ENCODE measurements at places on chromosomes 16 and 17.

DNA sequence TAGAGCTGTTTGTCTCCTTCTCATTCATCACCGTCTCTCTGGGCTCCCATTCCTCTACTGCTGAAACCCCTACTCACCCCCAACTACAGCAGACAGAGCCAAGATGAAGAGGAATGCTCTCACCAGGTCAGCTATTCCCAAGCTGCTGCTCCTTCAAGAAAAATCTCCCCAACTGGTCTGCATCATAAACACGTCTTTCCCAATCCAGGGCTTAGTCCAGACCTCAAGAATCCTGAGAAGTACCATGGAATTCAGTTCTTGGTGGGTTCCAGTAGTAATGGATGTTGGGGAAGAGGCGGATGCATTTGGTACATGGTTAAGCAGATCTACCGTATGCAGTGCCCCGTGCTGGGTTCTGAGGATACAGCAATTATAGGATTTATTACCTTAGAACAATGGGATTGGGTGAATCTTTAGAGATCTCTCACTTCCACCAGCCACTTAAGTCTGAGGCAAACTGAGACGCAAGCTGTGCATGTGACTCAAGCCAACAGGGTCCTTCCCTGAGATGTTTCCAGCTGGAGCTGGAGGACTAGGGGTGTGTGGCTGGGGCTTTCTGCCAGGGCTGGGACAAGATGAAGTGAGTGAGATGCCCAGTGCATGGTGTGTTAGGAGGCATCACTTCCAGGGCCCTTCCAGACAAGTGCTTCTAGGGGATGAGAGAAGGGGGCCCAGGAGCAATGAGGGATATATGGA, 232.7 kb upstream of the CDH5 start:
- no peak for DNase-seq

GRCh38 chr16:89360760-89361435, 129.5 kb downstream of the ANKRD11 start:
- DNase-seq, result no peak

DNA sequence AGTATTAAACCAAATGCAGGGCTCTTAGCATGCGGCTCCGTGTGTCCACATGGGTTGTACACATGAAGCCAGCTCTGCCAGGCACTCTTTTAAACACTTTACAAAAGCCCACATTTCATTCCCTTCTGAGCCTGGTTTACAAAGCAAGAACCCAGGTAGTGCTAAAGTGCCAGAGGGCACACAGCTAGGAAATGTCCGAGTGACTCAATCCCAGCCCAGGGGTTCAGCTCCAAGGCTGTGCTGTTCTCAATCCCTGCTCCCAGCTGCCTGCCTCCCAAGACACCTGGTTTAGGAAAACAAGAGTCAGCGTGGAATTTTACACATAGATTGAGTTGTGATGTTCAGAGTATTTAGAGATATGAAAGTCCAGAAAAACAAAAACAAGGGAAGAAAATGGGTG, 13.3 kb upstream of the DCAF7 start:
- no peak for DNase-seq

- no peak for DNase-seq
Measured at GRCh38 chr16:2171601-2172178, 16.1 kb downstream of the TRAF7 start.

GRCh38 chr17:52837492-52837891, 679.0 kb upstream of the CA10 start:
- DNase-seq, result no peak

GRCh38 chr16:49462989-49463371, 89.4 kb downstream of the C16orf78 start:
- no peak for DNase-seq

DNA sequence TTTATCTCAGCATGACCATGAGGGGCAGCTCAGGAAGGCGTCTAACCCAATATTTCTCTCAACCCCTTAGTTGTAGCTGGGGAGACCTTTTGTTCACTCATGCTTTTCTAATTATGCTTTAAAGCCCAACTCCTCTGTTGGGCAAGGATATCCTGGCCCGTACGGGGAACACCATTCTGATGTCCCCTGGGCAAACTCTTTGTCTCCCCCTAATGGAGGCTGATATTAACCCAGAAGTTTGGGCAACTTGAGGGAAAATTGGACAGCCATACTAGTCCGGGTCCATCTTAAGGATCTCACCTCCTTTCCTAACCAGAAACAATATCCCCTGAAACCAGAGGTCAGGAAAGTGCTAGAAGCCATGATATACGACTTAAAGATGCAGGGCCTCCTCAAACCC, 143.7 kb upstream of the COX10 start:
- DNase-seq, result no peak

- no peak for DNase-seq
Measured at GRCh38 chr17:21212826-21213637, 929 bp downstream of the TMEM11 start.

DNA sequence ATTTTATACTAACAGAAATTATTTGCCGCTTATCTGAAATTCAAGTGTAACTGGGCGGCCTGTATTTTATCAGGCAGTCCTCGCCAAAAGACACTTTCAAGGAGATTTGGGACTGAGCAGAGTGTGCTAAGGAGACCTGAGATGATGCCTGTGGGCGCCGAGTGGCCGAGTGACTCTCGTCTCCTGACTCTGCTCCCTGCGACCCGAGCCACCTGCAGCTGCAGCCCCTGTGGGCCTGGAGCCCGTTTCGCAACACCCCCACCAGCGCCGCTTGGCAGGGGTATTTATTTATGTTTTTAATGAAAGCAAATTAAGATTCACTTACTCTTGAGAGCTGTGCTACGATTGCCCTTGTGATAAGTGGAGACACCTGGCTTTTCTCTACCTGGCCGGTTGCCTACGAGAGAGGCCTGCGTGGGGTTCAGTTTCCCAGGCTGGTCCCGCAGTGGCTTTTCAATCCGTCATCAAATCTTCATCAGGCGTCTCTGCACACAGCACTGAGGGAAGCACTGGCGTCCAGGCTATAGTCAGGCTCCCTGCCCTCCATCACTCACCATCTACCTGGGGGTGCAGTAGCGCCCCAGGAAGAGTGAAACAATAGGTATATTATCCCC, 124.0 kb downstream of the SEC14L1 start:
- no peak for DNase-seq

DNA sequence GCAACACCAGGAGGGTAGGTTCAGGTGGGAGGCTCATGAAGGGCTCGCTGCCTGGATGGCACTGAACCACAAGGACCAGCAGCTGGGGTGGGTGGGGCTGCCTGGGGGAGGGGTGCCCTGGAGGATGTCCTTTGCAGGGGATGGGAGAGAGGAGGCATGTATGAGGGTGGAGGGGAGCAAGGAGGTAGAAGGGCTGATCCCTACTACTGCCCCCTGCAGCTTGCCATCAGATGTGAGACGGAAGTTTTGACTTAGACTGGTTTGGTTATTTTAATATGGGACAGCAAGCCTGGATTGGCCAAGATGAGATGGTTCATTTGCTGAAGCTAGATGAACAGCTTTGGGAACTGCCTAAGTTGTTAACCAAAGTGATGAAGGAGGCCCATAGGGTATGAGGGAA, 115.9 kb downstream of the SEC14L1 start:
- no peak for DNase-seq

DNA sequence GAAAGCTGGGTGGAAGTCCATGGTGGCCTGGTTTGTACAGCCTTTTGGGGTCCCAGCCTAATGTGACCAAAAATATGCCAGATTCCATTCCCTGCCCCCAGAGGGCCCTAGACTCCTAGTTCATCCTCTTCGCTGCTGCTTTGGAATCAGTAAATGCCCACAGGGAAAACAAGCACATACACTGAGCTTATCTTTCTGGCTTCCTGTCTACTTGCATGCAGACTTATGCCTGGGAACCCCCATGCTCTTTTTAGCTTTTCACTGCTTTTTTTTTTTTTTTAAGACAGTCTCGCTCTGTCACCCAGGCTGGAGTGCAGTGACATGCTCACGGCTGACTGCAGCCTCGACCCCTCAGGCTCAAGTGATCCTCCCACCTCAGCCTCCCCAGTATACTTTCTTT, 6.2 kb upstream of the CD300LG start:
- no peak for DNase-seq

- no peak for DNase-seq
Measured at GRCh38 chr17:49338883-49339282, 23.2 kb downstream of the ZNF652 start.

GRCh38 chr16:87332150-87332549, 15.0 kb upstream of the C16orf95 start:
- no peak for DNase-seq

GRCh38 chr16:54289945-54290832, 3.6 kb upstream of the IRX3 start:
- DNase-seq, result no peak

DNA sequence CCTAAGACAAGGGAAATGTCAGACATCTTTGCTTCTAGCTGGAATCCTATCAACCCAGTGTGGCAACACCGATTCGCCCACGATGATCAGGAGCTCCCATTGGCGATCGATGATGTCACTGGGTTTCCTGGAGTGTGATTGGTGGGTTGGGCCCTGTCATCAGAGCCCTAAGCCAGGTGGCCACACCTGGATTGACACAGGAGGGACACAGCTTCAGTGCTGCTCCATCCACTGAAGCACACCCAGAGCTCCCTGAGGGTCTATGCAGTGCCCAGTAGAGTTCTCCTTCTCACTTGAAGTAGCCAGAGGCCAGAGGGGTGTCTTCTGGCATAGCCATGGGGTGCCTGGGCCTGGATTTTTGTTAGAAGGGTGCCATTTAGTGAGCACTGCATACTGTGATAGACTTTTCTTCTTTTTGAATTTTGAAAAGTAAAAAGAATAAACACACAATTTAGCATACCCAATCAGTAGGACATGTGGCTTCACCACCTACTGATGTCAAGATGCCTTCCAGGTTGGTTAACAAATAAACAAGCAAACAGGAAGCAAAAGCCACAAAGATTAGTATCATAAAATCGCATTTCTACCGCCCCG, 77.6 kb downstream of the CMIP start:
- DNase-seq, result no peak

- DNase-seq, result no peak
Measured at GRCh38 chr16:8665529-8665928, 8.9 kb upstream of the ABAT start.

DNA sequence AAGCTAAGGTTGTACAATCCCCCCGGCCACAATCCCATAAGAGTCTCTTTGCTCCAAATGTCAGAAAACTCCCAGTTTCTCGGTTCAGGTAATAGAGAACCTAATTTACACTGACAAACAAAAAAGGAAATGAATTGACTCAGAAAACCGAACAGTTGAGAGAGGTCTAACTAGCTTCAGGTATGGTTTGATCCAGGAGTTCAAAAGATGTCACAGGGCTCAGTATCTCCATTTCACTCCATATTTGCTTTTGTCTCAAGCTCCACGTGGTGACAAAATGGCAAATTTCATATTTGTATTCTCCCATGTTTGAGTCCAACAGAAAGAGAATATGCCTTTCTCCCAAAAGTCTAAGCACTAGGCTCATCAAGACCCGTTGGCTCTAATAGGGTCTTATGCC, 117.4 kb downstream of the AXIN2 start:
- DNase-seq, result no peak

- DNase-seq, result no peak
Measured at GRCh38 chr17:161481-161880, 20.0 kb downstream of the DOC2B start.

GRCh38 chr17:4142107-4142900, 526 bp downstream of the ZZEF1 start:
- no peak for DNase-seq

GRCh38 chr17:313231-313630, 39.4 kb downstream of the RPH3AL start:
- DNase-seq, result no peak

DNA sequence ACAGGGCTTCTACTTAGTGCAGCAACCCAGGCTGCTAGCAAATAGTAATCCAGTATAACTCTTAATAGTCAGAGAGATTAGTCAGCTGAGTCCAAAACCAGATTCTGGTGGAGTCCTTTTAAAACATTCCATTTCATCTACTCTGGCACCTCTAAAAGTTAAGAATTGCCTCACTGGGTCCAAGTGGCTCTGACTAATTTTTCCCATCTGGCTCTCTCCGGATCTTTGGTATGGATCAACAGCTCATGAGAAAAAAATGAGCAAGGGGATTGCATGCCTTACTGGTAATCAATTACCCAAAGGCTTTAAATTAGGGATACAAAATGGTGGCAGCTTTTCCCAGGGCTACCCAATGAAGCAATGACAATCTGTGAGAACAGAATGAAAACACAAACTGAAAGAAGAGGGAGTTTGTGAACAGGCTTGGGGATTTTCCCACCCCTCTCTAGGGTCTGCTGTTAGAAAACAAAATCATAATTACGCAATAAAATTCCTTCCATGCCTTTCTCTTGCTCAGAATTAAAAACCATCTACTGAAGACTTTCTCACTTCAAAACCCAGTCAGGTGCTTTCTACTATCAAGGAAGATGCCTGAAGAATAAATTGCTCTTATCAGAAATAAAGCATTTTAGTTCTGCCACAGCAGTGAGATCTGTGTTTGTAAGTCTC, 84.6 kb upstream of the PMFBP1 start:
- no peak for DNase-seq

GRCh38 chr16:19179546-19180490, 11.8 kb downstream of the SYT17 start:
- DNase-seq, result no peak

- DNase-seq, result peak; percentile 30
Measured at GRCh38 chr17:41579484-41580243, 7.0 kb downstream of the KRT14 start.

- no peak for DNase-seq
Measured at GRCh38 chr16:52953215-52953614, 99.5 kb downstream of the CHD9NB start.

DNA sequence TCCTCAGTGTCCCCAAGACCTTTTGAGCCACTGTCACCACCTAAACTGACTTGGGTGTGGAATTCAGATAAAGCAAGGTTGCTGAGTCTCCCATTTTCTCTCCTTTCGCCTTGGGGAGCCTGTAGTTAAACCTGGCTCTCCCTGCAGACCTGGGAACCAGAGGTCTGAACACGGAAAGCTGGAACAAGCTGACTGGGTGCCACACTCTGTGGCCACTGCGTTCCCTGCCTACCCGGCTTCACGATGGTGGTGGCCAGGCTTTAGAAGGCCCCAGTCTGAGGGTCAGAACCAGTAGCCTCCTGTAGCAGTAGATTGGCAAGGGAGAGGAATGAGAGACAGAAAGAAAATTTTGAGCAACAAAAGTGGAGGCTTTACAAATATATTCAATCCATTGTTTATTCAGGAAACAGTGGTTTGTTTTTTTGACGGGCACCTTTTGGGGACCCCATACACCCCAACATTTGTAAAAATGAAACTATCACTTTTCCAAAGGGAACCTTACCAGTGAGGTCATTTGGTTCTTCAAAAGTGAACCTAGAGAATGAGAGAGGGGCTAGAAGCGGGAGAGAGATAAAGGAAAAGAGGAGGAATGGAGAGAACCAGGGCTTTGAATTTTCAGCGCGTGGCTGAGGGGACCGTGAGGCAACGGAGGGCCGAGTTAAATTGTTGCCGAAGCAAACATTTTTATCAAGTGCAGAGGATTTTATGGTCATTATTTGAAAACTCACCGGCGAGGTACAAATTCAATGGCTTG, 1.8 kb upstream of the HOXB8 start:
- DNase-seq, result no peak

GRCh38 chr16:72287649-72288048, 115.7 kb upstream of the PMFBP1 start:
- DNase-seq, result no peak

GRCh38 chr17:15171167-15172047, 93.7 kb downstream of the PMP22 start:
- DNase-seq, result peak; percentile 16

- no peak for DNase-seq
Measured at GRCh38 chr16:1545044-1546040, 11.9 kb downstream of the TMEM204 start.

- no peak for DNase-seq
Measured at GRCh38 chr17:903691-904481, 75.7 kb downstream of the NXN start.

- no peak for DNase-seq
Measured at GRCh38 chr16:84555418-84556196, 51.1 kb upstream of the MEAK7 start.

- DNase-seq, result no peak
Measured at GRCh38 chr16:30666681-30667080, 8.4 kb downstream of the FBRS start.
